ENCODE measurements at places on chromosomes 4 and X. TPM values are rescaled to one million over a fixed set of nuclear protein-coding genes. Genes with fewer than 3 reads are reported as not detected.

HHIP gene
- total RNA-seq = 8.8 TPM

ATXN3L gene
- total RNA-seq = not detected

ADH1C gene
- total RNA-seq = 10.9 TPM

DCAF12L1 gene
- not detected for total RNA-seq

EBP gene
- 87.9 TPM for total RNA-seq

CXorf38 gene
- 7.0 TPM for total RNA-seq

ARMCX1 gene
- total RNA-seq = 24.7 TPM

IL15 gene
- 3.7 TPM for total RNA-seq

CFI gene
- 38.8 TPM for total RNA-seq
